Activated CD8-positive, alpha-beta memory T cell treated with anti-CD3 and anti-CD28 coated beads, Interleukin-2, amount 50 U/mL, for 48 hours (primary cell): ENCODE measurements at places on chromosomes 13 and 19.

DNA sequence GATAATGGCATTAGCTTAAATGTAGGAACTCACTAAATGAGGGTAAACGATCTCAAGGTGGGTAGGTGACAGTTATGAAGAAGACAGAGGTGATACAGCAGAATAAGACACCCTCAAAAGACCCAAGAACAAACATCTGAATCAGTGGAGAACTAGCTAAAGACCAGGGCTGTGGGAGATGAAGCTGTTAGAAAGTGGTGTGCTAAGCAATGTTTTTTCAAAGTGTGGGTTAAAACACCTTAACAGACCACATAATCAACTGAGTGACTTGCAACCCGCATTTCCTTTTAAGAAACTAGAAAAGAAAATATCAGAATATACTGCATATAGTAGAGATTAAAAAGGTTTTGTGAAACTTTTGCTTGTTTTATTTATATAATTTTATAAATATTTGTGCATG, 70.0 kb downstream of the ZDHHC20 start:
- no peak for DNase-seq

- no peak for DNase-seq
Measured at GRCh38 chr13:28707629-28708427, 10.9 kb downstream of the SLC46A3 start.

- DNase-seq, result no peak
Measured at GRCh38 chr19:8686549-8686948, 12.0 kb downstream of the ACTL9 start.

- no peak for DNase-seq
Measured at GRCh38 chr13:81142306-81142999, 801.5 kb upstream of the SPRY2 start.

GRCh38 chr13:80547885-80548825, 207.2 kb upstream of the SPRY2 start:
- DNase-seq, result no peak

GRCh38 chr13:21898945-21899344, 228.1 kb downstream of the FGF9 start:
- DNase-seq, result no peak

GRCh38 chr13:24784319-24784718, 20.4 kb downstream of the RNF17 start:
- DNase-seq, result no peak

- DNase-seq, result no peak
Measured at GRCh38 chr13:33087790-33088189, 71.6 kb downstream of the KL start.

GRCh38 chr19:38698225-38699026, 45.8 kb downstream of the CAPN12 start:
- no peak for DNase-seq

DNA sequence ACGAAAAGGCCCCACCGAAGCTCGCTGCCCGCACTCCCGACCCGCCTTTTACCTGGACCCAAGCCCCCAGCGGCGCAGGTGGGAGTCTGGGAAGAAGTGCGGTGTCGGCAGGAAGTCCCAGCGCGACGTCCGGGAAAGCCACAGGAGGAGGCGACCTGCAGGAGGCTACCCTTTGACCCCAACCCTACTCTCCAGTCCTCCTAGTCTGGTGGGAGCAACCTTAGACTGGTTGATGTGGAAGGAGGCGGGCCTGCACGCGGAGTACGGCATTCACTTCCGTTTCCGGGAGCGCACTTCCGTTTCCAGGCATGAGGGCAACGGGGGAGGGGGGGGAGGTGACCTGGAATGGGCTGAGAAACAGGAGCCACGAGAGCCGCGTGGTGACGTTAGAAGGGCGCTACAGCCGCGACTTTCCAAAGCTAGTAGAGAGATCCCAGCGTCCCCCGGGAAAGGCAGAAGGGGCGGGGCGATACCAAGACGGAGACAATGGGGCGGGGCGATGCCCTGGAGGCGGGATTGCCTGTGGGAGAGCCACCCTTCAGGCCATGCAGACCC, 28.5 kb downstream of the ZNF266 start:
- peak; percentile 74 for DNase-seq

DNA sequence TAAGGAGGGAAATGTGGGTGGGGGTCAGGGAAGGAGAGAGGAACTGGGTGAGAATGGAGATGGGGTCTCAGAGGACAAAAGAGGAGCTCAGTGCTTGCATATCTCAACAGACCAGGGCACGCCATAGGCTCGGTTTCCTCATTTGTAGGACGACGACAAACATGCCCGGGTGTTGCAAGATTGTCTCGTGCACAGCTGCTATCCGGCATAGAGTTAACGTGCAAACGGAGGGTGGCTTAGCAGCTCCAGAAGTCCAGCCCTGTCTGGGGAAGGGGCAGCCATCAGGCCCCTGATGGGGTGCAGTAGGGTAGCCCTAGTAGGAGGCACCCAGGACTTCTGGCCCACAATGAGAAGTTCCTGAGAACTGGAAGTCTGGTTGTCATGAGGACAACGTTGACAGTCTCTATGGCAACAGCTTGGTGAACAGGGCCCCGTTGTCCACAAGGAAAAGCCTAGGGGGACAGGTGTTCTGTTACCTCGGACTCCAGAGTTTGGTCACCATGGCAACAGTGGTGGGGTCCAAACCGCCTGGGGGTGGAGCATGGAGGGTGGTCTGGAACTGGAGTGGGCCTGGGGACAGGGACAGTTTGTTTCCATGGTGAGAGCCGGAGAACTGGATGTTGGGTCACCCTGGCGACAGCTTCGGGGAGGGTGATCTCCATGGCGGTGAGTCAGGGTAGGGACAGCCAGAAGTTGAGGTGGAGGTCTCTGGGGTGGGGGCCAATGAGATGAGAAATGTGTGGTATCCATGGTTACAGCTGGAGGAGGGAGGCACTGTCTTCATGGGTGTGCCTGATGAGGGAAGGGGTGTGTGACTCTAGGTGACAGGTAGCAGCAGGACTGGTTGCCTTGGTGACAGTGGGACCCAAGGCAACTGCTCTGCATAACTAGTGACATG, 16.8 kb downstream of the TM6SF2 start:
- DNase-seq, result no peak

DNA sequence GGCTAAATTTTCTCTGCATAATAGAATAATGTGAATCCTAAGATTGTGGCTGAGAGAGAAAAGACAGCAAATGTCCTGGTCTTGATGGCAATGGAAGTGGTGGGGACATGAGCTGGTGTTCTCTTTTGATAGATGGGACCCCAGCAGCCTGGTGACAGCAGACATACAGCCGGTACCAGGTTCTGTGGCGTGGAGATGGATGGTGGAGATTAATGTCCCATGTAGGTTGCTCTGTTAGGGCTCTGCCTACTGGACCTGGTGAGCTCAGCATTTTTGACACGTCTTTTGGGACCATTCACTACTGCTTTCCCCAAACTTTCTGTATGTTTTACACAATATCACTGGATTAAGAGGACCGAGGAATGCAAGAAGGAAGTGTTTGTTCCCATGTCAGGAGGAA, 8.2 kb upstream of the SIGLEC14 start:
- DNase-seq, result no peak

DNA sequence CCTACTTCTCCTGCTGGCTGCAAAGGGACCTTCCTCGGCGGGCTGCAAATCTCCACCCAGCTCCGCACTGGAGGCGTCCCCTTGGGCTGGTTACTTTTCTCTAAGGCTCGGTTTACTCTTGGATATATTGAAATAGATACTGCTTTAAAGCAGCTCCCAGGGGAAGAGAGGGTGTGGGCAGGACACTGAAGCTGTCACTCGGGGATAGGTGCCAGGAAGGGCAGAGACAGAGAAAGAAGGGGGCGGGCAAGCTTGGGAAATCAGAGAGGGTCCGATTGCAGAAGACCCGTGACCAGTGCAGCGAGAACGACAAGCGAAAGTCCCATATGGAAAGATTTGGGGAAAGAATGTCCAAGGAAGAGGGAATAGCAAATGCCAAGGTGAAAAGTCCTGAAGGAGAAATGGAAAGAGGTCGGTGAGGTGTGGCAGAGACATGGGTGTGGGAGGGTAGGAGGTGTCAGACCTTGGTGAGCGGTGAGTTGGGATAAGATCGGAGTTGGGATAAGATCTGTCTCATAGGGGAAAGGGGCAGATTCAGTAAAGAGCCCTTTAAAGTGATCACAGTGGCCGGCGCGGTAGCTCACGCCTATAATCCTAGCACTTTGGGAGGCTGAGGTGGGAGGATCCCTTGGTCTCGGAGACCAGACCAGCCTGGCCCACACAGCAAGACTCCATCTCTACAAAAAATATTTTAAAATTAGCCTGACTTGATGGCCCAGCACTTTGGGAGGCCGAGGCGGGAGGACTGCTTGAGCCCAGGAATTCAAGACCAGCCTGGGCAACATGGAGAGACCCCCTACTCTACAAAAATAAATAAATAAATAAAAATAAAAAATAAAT, 618 bp downstream of the THSD8 start:
- no peak for DNase-seq

DNA sequence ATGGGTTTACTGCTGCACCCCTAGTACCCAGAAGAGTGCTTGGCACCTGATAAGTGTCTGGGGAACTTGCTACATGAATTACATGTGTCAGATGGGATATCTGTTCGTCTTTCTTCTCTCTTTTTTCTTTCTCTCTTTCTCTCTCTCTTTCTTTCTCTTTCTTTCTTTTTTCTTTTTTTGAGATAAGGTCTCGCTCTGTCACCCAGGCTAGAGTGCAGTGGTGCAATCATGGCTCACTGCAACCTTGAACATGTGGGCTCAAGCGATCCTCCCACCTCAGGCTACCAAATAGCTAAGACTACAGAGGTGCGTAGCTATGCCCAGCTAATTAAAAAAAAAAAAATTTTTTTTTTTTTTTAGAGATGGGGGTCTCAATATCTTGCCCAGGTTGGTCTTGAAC, 6.1 kb downstream of the CADM4 start:
- no peak for DNase-seq

GRCh38 chr13:52782471-52783448, 43.1 kb upstream of the CNMD start:
- no peak for DNase-seq

DNA sequence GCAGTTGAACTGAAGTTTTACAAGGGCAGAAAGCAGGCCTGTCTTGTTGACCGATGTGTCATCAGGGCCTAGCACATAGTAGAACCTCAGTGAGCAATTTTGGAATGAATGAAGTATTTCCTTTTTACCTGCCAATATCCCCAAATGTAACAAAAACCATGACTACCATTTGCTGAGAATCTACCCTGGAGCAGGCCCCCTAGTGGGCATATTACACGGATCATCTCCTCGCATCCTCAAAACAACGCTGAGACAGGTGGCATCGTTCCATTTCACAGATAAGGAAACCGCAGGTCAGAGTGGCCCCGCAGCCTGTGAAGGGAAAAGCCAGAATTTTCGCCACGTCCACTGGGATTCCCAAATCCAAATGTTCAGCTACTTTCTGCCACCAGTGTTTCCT, 77.9 kb downstream of the CACNA1A start:
- DNase-seq, result peak; percentile 50

DNA sequence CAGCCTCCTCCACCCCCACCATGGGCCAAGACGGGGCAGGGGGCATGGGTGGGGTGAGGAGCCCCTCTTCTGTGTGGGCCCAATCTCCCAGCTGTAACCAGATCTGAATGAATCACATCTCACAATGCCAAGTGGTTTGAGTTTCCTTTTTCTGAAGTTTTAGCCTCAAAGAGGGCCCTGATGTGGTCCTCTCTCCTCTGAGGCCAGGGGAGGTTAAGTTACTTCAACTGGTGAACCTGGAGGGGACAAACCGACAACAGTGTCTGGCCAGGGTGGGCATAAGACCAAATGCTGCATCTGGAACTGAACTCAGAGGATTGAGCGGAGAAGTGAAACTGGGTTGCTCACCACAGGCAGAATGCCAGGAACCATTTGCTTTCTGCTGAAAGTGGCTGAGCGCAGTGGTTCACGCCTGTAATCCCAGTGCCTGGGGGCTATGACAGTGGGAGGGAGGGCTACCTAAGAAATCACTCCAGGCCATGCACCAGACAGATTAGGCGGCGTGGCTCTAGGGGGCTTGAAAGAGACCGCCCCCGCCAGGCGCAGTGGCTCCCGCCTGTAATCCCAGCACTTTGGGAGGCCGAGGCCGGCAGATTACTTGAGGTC, 15.4 kb upstream of the IRGC start:
- peak; percentile 60 for DNase-seq

DNA sequence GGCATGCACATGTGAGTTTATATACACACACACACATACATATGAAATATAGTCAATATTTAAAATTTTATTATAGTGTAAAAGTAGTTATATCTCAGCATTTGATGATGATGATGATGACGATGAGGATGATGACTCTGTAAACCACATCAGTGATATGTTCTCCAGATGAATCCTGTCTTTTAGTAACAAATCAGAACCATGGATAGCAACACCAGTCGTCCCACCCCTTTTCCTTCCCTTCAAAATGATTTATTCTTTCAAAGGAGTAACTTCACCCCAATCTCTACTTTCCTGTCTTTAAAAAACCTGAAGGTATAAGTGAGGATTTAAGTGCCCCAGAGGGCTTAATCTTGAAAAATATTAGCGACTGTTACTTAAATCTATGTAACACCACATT, 74.1 kb downstream of the DCLK1 start:
- DNase-seq, result no peak

GRCh38 chr13:58004751-58005150, 373.2 kb downstream of the PCDH17 start:
- DNase-seq, result no peak

DNA sequence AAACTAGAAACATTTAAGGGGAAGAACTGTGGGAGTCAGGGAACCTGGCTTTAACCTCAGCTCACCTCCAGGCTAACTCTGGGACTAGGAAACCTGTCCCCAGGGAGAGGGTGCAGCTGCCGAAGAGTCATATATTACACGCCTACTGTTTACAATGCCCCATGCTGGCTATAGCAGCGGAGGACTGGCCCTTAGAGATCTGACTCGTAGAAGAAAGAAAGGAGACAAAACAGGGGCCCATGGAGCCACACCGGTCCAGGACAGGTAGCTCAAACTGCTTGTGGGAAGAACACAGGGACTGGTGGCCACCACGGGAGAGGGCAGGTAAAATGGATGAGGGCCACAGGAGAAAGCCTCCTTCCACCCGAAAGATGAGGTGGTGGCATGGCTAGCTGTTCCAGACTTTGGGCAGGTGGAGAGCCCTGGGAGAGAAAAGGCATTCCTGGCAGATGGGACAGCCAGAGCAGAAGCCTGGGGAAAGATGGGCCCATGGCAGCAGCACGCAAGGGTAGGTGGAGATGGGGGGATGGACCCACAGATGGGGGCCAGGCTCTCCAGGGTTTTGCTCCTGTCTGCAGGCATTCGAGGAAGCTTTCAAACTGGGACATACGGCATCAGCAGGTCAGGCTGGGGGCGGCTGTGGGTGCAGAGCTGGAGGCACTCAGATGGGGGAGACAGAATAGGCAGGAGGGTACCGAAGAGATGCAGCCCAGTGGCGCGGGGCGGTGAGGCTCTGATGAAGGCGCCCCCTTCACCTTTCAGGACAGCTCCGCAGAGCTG, 69.5 kb downstream of the LATS2 start:
- DNase-seq, result no peak

- no peak for DNase-seq
Measured at GRCh38 chr13:36973621-36974295, 25.4 kb downstream of the ALG5 start.

GRCh38 chr13:94968040-94968756, 255.9 kb upstream of the SOX21 start:
- peak; percentile 50 for DNase-seq

GRCh38 chr13:109281017-109281902, 505.1 kb downstream of the IRS2 start:
- DNase-seq, result no peak

- no peak for DNase-seq
Measured at GRCh38 chr19:51729781-51730180, 6.0 kb upstream of the HAS1 start.

- DNase-seq, result no peak
Measured at GRCh38 chr13:40205771-40206240, 460.6 kb downstream of the FOXO1 start.
